Right kidney (tissue), 9 donors: ENCODE measurements at places on chromosomes 1 and 21.

DNA sequence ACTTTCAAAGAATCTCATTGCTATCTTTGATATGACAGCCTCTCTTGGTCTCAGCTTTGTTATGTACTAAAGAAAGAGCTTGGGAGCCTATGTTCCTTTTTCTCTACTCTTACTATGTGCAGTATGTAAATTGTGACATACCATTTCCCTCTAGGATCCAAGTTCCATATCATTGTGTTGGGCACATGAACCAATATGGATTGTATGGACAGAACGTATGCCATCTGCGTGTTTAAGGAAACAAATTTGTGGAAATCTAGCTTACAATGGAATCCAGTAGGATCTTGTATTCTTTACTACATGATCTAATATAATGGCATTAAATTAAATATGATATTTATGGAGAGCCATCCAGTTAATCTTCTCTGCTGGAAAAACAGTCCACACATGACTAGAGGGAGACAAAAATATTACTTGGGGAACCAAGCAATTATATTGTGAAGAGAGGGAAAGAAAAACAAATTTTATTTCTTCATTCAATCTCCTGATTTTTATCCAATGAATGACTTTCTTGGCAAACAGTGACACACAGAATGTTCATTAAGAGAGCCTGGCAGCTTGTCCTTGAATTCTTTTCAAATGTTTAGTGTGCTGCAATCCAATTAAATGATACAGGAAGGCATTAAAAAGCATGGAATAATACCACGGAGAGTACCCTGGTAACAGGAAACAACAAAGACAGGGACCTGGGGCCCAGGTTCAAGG lies 106.5 kb upstream of the DAB1 start:
- DNase-seq = no peak

- DNase-seq = no peak
Measured at GRCh38 chr1:39802496-39803260, 14.0 kb upstream of the BMP8B start.

DNA sequence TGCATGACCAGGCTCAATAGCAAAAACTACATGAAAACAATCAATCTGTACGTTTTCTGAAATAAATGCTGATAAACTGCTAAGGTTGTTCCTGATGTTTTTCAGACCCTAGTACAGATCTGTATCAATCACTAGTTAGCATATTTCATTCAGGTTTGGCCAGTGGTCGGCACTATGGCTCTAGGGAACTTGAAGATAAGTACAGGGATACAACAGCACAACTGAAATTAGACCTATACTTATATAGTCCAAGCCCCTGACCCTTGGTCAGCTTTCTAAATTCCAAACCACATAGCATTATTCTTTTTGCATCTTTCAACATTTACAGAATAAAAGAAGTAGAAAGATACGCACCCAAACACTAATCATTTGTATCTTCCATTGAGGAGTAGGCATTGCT lies 142.7 kb downstream of the PLPPR4 start:
- no peak for DNase-seq

DNA sequence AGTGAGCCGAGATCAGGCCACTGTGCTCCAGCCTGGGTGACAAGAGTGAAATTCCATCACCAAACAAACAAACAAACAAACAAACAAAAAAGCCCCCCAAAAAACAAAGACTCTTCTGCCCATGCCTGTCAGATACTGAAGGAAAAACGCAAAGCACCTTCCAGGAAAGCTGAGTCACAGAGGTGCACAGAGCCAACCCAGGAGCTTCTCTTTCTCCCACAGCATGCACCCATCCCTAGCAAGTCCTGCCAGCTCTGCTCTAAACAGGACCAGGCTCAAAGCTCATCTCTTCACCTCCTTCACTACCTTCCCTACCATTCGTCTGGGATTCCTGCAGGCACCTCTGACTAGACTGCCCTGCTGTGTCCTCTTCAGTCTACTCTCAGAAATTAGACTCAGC lies 46.5 kb downstream of the ETS2 start:
- DNase-seq = no peak

DNA sequence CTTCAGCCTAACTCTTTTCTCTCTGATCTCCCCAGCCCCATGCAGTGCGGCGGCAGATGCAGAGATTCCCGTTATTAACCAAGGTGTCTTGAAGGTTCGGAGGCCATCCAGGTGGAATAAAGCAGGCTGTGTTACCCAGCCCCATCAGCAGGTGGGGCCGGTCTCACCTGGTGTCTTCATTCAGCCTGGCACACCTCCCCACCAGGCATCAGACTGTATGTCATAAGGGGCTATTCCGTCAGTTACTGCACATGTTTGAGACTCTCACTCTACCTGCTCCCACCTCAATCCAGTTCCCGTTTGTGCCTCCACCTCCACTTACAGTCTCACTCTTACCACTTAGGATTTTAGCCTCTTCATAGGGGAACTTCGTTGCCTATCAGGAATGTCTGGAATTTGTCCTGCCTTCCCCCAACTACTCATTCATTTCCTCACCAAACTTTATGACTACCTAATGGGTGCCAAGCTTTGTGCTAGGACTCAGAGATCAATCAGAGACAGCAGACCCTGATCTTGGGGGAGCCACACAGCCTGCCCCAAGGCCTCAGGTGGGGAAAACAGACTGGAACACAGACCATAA lies 170.2 kb downstream of the PLPP3 start:
- no peak for DNase-seq

DNA sequence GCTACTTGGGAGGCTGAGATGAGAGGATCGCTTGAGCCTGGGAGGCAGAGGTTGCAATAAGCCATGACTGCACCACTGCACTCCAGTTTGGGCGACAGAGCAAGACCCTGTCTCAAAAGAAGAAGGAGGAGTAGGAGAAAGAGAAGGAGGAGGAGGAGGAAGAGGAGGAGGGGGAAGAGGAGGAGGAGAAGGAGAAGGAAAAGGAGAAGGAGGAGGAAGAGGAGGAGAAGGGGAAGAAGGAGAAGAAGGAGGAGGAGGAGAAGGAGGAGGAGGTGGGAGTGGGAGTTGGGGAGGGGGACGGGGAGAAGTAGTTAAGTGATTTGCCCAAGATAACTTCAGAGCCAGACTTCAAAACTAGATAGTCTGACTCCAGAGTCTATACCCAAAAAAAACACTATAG lies 55.5 kb upstream of the FOXD3 start:
- DNase-seq = no peak

DNA sequence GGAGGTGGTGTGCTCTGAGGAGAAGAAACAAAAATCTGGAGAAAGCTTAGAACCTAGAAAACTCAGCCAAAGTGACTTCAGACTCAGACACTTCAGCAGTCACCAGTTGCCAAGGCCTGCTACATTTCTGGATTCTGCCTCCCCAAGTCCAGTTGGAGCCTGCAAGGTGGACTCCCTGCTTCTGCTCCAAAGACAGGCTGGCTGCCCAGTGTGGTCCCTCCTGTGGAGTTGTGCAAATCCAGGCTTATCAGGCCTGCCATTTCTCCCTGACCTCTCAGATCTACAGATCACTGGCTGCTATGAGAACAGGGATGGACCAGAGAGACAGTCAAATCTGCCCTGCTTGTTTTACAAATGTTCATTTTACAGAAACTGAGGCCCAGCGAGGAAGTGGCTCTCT lies 9.9 kb downstream of the CACHD1 start:
- no peak for DNase-seq

- no peak for DNase-seq
Measured at GRCh38 chr1:164921493-164921892, 362.5 kb downstream of the PBX1 start.

GRCh38 chr1:112040891-112041740 lies 51.6 kb upstream of the KCND3 start:
- DNase-seq = no peak

GRCh38 chr1:194535369-194535768 lies 1349.0 kb upstream of the B3GALT2 start:
- no peak for DNase-seq

DNA sequence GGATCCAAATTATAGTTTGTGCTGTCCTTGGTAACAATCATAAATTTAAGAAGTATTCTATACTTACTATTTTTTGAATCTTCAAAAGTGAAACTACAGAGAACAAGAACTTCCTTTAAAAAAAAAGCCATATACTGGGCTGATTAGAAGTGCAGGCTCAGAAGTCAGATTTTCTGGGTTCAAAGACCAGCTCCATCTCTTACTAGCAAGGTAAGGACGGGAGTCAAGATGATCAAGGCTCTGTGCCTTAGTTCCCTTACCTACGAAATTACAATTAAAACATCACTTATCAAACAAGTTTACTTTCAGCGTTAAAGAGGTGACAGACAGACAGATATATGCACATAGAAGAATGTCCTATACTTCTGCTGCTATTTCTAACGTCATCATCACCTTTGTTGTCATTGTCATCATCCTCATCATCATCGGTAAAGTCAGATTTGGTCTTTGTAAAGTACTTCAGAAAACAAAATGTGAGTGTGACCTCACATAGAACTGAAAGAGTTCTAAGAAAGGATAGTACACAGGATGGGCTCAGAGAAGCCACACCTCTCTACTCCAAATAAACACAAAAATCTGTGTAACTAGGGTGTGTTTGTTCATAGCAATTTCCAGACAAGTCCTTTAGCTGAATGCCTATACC lies 178.7 kb downstream of the VAV3 start:
- no peak for DNase-seq

GRCh38 chr1:43558346-43558841 lies 27.7 kb downstream of the PTPRF start:
- peak; percentile 68 for DNase-seq
